ENCODE measurements at places on chromosomes 5 and 9.

DNA sequence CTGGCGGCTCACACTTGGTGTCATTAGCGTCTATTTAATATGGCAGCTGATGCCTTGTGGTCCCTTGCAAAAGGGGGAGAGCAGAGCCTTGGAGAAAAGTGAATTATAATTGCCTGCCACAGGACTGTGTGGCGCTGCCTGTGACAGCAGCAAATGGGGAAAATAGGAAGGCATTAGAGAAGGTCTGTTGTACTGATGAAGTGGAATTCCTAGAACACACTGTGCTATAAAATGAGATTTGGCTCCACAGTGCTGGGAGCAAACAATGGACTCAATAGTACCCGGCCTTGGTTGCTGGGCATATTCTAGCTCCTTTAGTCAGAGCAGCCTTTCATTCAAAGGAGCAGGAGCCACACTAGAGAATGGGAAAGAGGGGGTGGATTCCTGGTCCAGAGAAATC, 21.3 kb downstream of the SEMA6A start:
- no peak overlapping the region for H3K4me3 ChIP-seq
- no peaks in the 10 kb centered on the region for H3K36me3 ChIP-seq
- DNase-seq: no peak
- H3K27ac ChIP-seq: no peak overlapping the region

- peak; percentile 11 for DNase-seq
- peak overlapping the region; percentile 41 for H3K4me3 ChIP-seq
- no peaks in the 10 kb centered on the region for H3K36me3 ChIP-seq
- H3K4me1 ChIP-seq: peaks cover 28% of the 10 kb centered on the region
- no peak overlapping the region for H3K27ac ChIP-seq
These were observed 43.4 kb upstream of the BICD2 start for GRCh38 chr9:92807757-92808725.

DNA sequence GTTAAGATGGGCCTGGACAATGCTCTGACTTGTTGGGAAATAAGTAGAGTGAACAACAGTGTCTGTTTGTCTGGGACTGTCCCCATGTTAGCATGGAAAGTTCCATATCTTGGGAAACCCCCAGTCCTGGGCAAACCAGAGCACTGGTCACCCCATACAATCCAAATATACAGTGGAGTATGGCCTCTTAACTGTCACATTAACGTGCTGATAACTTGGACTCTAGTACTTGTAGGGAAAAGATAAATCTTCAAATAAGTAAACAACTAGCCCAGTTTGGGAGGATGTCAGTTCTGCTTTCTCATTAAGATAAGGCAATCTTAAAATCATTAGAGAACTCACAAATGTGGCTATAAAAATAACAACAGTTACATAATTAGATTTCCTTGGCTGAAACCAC, 47.6 kb upstream of the JAK2 start:
- DNase-seq: no peak
- H3K27ac ChIP-seq: no peak overlapping the region
- no peaks in the 10 kb centered on the region for H3K4me1 ChIP-seq
- H3K4me3 ChIP-seq: no peak overlapping the region
- H3K36me3 ChIP-seq: no peaks in the 10 kb centered on the region
- no peaks in the 10 kb centered on the region for H3K27me3 ChIP-seq

DNA sequence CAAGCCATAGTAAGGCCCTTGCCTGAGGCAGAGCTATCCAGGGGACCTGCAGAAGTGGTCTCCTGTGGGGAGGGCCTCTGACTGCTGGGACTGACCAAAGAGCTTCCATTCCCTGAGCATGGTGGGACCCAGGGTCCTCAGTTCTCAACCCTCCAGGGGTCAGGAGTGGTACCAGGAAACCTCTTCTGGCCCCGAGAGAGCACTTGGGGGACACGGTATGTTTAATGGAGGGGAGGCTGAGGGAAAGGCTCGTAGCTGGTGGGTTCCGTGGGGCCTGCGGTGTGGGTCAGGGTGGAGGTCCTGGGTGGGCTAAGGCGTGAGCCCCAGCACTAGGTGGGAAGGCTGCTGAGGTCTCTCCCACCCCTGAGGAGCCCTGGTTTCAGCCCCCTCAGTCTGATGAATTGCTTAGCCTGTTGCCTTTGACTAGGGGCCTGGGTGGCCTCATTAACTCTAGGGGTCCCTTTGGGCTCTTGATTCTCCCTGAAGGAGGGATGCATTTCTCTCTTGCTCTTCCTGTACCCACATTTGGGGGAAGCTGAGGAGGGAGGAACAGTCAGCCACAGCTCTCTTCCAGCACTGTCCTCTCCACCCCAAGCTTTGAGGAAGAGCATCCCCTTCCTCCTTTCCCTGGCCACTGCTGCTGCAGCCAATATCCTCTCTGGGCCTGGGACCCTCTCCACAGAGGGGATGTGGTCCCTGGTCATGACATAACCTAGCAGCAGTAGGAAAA, 34.0 kb downstream of the CSF1R start:
- no peak overlapping the region for H3K4me3 ChIP-seq
- H3K36me3 ChIP-seq: peaks cover 56% of the 10 kb centered on the region
- H3K27ac ChIP-seq: no peak overlapping the region
- DNase-seq: no peak
- no peaks in the 10 kb centered on the region for H3K4me1 ChIP-seq

DNA sequence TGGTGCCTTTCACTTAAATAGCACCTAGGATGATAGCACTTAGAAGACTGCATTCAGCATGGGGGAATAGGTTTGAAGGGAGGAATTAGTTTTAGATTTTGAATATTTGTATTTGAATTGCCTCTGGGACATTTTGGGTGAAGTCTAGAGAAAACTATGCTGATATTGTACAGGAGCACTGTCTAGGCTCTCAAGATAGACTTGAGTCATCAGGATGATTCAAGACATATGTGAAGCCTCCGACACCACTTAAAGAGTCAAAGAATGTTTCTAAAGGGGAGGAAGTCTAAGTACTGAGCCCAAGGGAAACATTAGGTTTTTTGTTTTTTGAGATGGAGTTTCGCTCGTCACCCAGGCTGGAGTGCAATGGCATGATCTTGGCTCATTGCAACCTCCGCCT, 63.9 kb upstream of the CCDC180 start:
- DNase-seq: no peak
- no peak overlapping the region for H3K4me3 ChIP-seq
- H3K4me1 ChIP-seq: peaks cover 8% of the 10 kb centered on the region
- no peaks in the 10 kb centered on the region for H3K36me3 ChIP-seq
- H3K27me3 ChIP-seq: no peaks in the 10 kb centered on the region

- H3K27me3 ChIP-seq: no peaks in the 10 kb centered on the region
- no peaks in the 10 kb centered on the region for H3K36me3 ChIP-seq
- peaks cover 18% of the 10 kb centered on the region for H3K4me1 ChIP-seq
- H3K4me3 ChIP-seq: no peak overlapping the region
These were observed 204.8 kb downstream of the C9orf50 start for GRCh38 chr9:129415942-129416651.

DNA sequence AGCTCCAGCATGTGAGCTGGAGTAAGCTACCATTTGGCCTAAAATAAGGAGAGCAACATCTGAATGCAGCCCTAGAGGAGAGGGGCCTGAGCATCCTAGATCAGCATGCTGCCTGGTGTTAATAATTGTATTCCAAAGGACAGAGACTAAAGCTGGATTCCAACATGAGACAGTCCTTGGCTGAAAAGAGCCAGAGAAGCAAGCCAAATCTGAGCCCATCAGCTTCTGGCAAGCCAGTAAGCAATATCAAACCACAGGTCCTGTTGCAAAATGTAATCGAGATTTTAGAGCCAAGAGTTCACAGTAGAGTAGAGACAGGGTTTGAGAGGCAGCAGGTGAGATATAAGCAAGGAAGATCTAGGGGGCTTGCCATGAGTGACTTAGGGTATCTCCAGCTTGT, 42.3 kb upstream of the DMAC1 start:
- no peaks in the 10 kb centered on the region for H3K36me3 ChIP-seq
- no peak overlapping the region for H3K4me3 ChIP-seq
- no peak overlapping the region for H3K27ac ChIP-seq
- DNase-seq: no peak
- no peaks in the 10 kb centered on the region for H3K27me3 ChIP-seq

GRCh38 chr9:98968601-98969337, 25.1 kb downstream of the COL15A1 start:
- no peaks in the 10 kb centered on the region for H3K36me3 ChIP-seq
- H3K4me1 ChIP-seq: peaks cover 23% of the 10 kb centered on the region
- no peak overlapping the region for H3K27ac ChIP-seq
- no peak for DNase-seq
- H3K27me3 ChIP-seq: no peaks in the 10 kb centered on the region

GRCh38 chr5:33539212-33539611, 98.4 kb downstream of the TARS1 start:
- H3K27me3 ChIP-seq: no peaks in the 10 kb centered on the region
- no peak overlapping the region for H3K27ac ChIP-seq
- no peaks in the 10 kb centered on the region for H3K36me3 ChIP-seq
- no peaks in the 10 kb centered on the region for H3K4me1 ChIP-seq
- no peak overlapping the region for H3K4me3 ChIP-seq
- DNase-seq: no peak

- peaks cover 34% of the 10 kb centered on the region for H3K27me3 ChIP-seq
- H3K4me1 ChIP-seq: peaks cover 17% of the 10 kb centered on the region
- no peaks in the 10 kb centered on the region for H3K36me3 ChIP-seq
- peak; percentile 64 for DNase-seq
These were observed 822 bp downstream of the RASEF start for GRCh38 chr9:83061990-83062650.

- no peak overlapping the region for H3K27ac ChIP-seq
- H3K4me1 ChIP-seq: peaks cover 5% of the 10 kb centered on the region
- H3K27me3 ChIP-seq: peaks cover 70% of the 10 kb centered on the region
- no peak for DNase-seq
- H3K36me3 ChIP-seq: no peaks in the 10 kb centered on the region
These were observed 1.1 kb upstream of the PLEKHG4B start for GRCh38 chr5:90590-91547.

GRCh38 chr5:159878988-159879471, 37.3 kb upstream of the ADRA1B start:
- H3K27me3 ChIP-seq: no peaks in the 10 kb centered on the region
- DNase-seq: peak; percentile 56
- no peak overlapping the region for H3K4me3 ChIP-seq
- no peaks in the 10 kb centered on the region for H3K36me3 ChIP-seq
- H3K27ac ChIP-seq: peak overlapping the region; percentile 50
- no peaks in the 10 kb centered on the region for H3K4me1 ChIP-seq

- H3K36me3 ChIP-seq: no peaks in the 10 kb centered on the region
- H3K27me3 ChIP-seq: no peaks in the 10 kb centered on the region
- H3K4me1 ChIP-seq: no peaks in the 10 kb centered on the region
- DNase-seq: no peak
- no peak overlapping the region for H3K4me3 ChIP-seq
These were observed 338.4 kb downstream of the DNAH5 start for GRCh38 chr5:13606051-13606450.

DNA sequence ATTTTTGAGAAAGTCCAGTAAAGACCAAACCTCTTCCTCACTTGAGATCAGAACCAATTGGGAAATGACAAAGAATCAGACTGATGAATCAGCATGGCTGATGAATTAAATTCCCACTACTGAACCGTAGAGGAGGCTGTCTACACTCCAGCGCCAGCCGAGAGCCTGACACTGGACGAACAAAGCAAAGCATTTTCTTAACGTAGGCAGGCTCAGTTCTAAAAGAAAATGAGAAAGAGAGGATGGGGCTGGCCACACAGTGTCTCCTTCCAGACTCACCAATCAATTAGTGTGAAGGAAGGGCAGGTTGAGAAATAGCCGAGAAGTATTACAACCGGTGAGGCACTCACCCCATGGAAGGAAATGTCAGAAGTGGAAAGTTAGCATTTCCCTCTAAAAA, 49.4 kb downstream of the ITGA1 start:
- no peak overlapping the region for H3K4me3 ChIP-seq
- peak overlapping the region; percentile 72 for H3K27ac ChIP-seq
- DNase-seq: no peak
- no peaks in the 10 kb centered on the region for H3K36me3 ChIP-seq
- no peaks in the 10 kb centered on the region for H3K4me1 ChIP-seq
- H3K27me3 ChIP-seq: no peaks in the 10 kb centered on the region

GRCh38 chr9:95215336-95215898, 102.1 kb downstream of the FANCC start:
- H3K4me1 ChIP-seq: no peaks in the 10 kb centered on the region
- no peaks in the 10 kb centered on the region for H3K36me3 ChIP-seq

DNA sequence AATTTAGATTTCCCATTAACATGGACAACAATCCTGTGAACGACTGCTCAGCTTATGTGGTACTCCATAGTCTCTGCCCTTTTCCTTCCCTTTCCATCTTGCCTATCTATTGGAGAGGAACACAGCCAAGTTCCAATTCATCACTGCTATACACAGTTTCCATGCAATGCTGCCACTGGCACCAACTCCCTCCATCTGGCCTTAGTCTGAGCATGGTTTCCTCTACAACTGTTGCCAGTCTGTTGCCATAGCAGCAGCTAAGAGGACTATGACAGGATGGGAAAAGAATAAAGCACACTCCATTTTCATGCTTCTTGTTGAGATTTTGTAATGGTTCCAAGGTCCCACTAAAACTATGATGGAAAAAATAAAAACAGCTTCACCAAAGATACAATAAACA, 189.0 kb downstream of the HCN1 start:
- H3K36me3 ChIP-seq: no peaks in the 10 kb centered on the region
- H3K4me1 ChIP-seq: no peaks in the 10 kb centered on the region
- H3K27ac ChIP-seq: no peak overlapping the region
- no peak for DNase-seq

- H3K4me3 ChIP-seq: no peak overlapping the region
- H3K36me3 ChIP-seq: no peaks in the 10 kb centered on the region
- no peak for DNase-seq
- H3K27ac ChIP-seq: no peak overlapping the region
- H3K4me1 ChIP-seq: no peaks in the 10 kb centered on the region
These were observed 17.8 kb upstream of the GLIPR2 start for GRCh38 chr9:36118706-36119105.

GRCh38 chr9:132756214-132756845, 86.1 kb downstream of the GTF3C4 start:
- H3K27ac ChIP-seq: no peak overlapping the region
- peaks cover 3% of the 10 kb centered on the region for H3K4me1 ChIP-seq
- no peak for DNase-seq
- no peak overlapping the region for H3K4me3 ChIP-seq
- H3K27me3 ChIP-seq: peaks cover 6% of the 10 kb centered on the region

DNA sequence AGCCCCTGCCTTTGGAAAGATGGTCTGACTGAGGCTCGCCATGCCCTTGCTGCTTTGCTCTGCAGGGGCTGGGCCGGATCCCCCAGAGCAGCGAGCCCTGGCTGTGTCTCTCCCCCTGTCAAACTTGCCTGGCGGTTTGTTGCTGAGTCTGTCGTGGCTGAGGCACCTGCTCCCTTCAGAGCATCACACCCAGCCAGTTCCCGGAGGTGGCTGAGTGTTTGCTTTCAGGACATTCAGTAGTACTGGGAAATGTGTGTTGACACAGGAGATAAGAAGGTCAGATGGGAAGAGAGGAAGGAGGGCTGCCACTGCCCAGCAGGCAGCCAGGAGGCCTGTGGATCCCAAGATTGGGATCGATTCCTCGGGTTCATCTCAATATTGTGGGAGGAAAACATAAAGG, 62.9 kb downstream of the GADD45G start:
- H3K27me3 ChIP-seq: no peaks in the 10 kb centered on the region
- no peak overlapping the region for H3K4me3 ChIP-seq
- H3K4me1 ChIP-seq: peaks cover 46% of the 10 kb centered on the region

- H3K4me3 ChIP-seq: no peak overlapping the region
- DNase-seq: peak; percentile 93
- no peak overlapping the region for H3K27ac ChIP-seq
- H3K4me1 ChIP-seq: no peaks in the 10 kb centered on the region
- H3K36me3 ChIP-seq: no peaks in the 10 kb centered on the region
These were observed 52.7 kb downstream of the NDST1 start for GRCh38 chr5:150560401-150561191.

Measured in transverse colon (tissue), 4 donors.